ENCODE measurements at places on chromosomes 1 and 21.

DNA sequence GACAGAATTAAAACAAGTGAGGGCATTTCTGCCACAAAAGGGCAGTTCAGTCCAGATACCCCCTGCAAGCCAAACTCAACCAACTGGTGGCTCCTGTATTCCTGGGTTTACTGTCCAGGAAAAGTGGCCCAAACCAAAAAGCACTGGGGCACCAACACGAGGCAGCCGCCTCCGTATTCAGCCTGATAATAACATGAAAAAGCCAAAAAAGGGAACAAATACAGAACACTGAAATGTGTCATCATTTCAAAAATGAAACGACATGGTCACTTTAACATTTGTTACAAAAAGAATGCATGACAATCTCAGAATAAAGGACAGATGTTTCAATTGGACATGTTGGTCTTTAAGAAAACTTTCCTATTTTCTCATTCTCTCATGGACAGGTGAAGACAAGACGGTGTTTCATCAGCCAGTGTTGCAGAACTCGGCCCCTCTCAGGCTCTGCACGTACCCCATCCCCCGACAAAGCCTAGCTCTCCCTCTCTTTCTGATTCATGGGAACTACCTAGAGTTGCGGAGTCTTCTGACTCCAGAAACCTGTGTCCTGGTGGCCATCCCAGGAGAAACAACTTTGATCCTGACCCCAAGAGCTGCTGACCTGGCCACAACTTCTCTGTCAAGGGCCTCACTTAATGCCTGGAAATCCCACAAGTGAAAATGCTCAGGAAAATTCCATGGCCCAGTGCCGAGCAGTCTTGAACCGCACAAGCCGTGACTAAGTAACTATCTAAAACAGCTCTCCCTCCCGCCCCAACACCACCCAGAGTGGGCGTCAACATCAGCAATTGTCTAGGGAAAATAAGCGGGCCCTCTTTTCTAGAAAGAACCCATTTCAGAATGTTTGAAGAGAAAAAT lies 27.1 kb downstream of the ZBTB17 start:
- peak; percentile 21 for ATAC-seq

GRCh38 chr1:67407498-67407897 lies 22.7 kb downstream of the SERBP1 start:
- ATAC-seq: no peak

DNA sequence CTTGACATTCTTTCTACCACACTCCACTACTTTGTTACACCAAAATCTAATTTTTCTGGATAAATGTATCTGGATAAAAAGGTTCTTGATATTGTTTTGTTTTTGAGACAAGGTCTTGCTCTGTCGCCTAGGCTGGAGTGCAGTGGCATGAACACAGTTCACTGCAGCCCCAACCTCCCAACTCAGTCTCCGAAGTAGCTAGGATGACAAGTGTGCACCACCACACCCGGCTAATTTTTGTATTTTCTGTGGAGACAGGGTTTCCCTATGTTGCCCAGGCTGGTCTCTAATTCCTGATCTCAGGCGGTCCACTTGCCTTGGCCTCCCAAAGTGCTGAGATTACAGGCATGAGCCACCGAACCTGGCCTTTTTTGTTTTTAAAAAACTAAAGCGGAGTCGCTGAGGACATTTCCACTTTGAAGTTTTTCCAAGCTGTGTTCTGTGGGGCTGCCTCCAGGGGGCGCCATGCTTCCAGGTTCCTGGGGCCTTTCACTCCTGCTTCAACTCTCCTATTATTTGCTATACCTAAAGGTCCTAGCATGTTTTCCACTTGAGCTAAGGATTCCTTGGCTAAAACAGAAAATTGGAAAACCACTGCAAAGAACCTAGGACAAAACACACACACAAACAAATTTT lies 14.1 kb upstream of the NCMAP start:
- ATAC-seq: no peak

DNA sequence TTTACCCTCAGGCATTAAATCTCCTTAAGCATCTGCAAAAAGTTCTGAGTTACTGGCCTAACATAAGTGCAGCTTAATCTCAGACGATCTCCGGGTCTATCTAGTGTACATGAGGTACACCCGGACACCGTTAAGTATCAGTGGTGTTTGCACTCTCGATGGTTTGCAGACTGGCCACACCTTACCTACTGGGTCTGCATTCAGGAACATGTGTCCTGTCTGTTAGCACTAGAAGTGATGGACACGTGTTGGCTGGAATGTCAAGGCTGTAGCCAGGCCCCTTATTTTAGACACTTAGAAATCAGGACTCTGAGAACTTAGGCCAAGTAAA lies 783 bp upstream of the AGL start:
- no peak for ATAC-seq

- ATAC-seq: no peak
Observed at GRCh38 chr21:36698385-36698980, 432 bp upstream of the SIM2 start.

DNA sequence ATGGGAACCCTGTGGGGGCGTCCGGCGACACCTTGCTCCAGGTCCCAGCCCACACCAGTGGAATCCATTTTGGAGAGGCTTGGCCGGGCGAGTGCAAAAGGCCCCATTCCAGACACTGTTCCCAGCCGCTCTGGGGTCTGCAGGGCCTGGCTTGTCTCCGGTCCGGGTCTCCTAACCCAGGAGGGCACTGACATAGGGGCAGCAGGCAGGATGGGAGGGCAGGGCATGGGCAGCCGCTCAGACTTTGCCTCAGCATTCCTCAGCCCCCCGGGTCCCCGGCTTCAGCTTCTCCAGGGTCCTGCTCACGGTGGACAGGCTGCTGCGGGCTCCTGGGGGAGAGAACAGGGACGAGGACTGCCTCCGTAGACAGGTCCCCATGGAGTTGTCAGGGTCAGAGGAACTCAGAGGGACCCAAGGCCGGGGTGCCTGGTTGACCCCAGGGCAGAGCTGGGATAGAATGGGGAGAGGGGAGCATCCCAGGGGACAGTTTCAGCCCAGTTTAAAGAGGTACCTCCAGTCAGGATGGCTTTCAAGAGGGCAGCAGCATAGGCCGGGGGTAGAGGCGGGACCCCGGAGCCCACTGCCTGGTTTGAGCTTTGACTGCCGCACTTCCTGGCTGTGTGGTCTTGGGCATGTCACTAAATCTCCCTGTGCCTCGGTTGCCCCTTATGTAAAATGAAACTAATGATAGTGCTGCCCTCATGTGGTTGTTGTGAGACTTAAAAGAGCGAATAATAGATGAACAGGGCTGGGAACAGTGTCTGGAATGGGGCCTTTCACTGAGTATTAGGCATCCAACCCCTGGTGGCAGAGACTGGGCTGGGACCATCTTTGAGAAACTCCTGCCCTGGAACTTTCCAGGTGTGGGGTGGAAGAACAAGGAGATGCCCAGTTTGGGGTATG lies 3.7 kb downstream of the KNCN start:
- ATAC-seq: no peak

- ATAC-seq: peak; percentile 60
Observed at GRCh38 chr1:244864253-244865027, at the start of gene HNRNPU. Gene HNRNPU (minus strand): TSS chr1:244864543. CDS start chr1:244864307, 236 bp downstream.

DNA sequence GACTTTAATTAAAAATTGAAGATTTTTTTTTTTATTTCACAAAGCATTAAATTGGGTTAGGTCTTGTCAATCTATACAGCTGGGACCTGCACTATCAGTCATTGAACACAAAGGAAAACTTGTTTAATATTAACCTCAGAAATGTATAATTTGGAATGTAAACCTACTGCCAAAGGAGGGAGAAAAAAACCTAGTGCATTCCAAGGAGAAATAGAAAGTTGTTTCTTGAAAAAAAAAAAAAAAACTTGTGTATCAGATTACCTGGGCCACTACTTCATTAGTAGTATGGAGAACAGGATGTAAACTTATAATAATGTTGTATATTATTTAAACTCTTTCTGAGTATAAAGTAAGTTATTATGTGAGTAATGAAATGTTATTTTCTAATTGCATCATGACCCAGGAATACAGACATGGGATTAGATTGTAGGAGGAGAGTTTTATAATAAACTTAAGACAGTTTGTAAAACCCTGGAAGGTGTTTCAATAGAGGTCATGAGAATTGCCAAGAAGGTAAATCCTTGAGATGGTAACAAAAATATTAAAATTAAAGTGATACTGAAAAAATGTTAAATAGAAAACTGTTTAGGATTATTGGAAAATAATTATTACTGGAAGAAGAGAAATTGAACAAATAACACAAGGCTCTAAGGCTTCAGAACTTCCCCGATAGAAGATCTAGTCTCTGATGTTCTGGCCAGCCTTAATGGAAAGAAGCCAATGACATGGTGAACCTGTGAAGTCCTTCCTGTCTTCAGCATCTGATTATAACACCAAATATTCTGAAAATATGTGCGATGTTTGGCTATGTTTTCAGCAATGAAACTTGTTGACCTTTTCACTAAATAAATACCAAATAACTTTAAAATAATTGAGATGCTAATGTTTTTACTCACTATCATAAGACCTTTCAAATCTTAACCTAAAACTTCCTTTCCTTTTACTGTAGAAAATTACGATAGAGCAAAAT lies 412.8 kb upstream of the LYPLAL1 start:
- ATAC-seq: no peak

- ATAC-seq: peak; percentile 25
Observed at GRCh38 chr1:169697755-169698154, 13.7 kb downstream of the SELL start.

DNA sequence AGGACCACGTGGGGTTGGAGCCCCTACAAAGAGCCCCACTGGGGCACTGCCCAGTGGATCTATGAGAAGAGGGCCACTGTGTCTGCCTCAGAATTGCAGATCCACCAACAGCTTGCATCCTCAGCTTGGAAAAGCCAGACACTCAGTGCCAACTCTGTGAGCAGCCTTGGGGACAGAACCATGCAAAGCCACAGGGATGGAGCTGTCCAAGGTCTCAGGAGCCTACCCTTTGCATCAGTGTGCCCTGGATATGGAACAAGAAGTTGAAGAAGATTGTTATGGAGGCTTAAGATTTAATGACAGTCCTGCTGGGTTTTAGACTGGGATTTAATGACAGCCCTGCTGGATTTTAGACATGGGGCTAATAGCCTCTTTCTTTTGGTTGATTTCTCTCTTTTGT lies 1670.9 kb downstream of the PLA2G4A start:
- no peak for ATAC-seq

GRCh38 chr1:93433407-93433961 lies 14.4 kb upstream of the FNBP1L start:
- ATAC-seq: no peak

DNA sequence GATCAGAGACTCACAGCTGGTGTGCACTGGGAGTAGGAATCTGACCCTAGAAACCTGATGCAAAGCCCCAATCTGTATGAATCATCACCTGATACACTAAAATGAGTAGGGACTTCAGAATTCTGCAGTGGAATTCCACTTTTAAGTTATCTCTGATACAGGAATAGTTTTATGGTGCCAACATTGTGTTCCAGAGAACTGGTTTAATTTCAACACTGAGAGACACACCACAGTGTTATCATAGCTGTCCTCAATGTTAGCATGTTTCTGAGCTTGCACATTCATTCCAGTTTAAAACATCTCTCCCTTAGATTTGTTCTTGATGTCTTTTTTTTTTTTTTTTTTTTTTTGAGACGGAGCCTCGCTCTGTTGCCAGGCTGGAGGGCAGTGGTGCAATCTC lies 7.1 kb downstream of the UTS2 start:
- ATAC-seq: no peak

- ATAC-seq: no peak
Observed at GRCh38 chr1:216457356-216457755, 34.1 kb upstream of the USH2A start.

DNA sequence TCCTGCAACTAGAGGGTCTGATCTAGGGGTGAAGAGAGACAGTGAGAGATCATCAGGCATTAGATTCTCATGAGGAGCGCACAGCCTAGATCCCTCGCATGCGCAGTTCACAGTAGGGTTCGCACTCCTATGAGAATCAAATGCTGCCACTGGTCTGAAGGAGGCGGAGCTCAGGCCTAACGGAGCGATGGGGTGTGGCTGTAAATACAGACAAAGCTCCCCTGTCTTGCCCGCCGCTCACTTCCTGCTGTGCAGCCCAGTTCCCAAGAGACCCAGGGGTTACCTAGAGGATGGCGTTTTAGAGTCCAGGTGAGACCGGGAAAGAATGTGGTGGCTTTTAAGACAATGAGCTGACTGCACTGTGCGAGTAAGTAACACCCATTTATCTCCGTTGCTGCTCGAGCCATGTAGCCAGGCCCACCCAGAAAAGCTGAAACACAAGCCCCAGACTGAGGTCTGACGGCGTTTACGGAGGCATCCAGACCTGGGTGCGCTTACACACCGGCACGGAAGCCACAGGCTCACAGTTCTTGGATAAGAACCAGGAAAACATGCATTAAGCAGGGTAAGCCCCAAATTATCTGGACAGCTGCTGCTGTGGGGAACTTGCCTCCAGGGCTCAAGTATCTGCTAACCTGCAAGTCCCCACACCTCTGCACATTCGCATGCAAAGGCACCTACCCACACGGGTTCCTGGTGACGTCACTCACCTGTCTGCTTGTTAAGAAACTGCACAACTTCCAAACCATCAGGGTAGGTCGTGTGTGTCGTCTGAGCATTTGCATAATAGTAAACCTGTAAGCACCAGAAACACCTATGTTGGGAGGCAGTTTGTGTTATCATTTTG lies 12.5 kb downstream of the TCP10L start:
- no peak for ATAC-seq

GRCh38 chr1:203144661-203145060 lies 17.1 kb downstream of the ADORA1 start:
- no peak for ATAC-seq

GRCh38 chr1:101314244-101314643 lies 77.4 kb downstream of the S1PR1 start:
- peak; percentile 74 for ATAC-seq

DNA sequence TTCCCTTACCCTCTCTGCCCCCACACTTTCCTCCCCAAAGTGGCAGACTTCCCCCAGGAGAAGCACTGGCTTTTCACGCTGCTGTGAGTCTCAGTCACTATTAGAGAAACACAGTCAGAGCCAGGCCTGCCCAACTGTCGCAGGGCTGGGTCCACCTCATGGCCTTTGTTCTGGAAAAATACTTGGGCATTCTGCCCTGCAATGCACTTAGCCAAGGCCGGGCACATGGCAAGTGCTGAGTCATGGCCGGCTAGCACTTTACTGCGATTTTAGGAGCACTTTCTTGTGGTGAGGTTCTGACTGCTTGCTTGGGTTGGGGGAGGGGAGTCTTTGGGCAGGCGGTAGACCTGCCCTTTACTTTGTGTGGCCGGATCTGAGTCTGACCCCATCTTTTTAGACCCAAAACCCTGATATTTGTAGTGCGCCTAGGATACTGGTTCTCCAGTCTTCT lies 7.7 kb downstream of the EPHX1 start:
- ATAC-seq: no peak

- ATAC-seq: no peak
Observed at GRCh38 chr1:159197561-159198557, 6.8 kb upstream of the ACKR1 start.

GRCh38 chr1:15704526-15705183 lies 20.5 kb downstream of the PLEKHM2 start:
- no peak for ATAC-seq

GRCh38 chr1:107934578-107934977 lies 30.4 kb downstream of the VAV3 start:
- ATAC-seq: peak; percentile 17

DNA sequence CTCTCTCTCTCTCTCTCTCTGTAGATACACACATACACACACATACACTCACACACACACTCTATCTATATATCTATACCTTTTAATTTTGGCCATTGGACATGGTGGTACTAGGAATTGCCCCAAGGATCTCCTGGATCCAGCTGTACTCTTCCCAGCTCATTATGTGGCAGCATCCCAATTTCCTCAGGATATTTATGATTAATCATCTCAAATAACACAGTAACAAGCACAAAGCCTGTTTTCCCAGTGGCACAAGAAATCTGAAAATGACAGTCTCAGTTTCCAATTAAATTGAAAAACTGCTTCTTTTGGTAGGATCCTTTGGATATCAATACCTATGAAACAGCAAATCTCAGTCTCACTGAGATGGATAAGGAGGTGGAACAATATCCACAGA lies 27.6 kb downstream of the S100A10 start:
- ATAC-seq: no peak

Measured in activated CD4-positive, CD25-positive, alpha-beta regulatory T cell treated with anti-CD3 and anti-CD28 coated beads, Interleukin-2, amount 50 U/mL, for 24 hours (primary cell).